ENCODE measurements at places on chromosomes 5 and 9. TPM values are rescaled to one million over a fixed set of nuclear protein-coding genes. Genes with fewer than 3 reads are reported as not detected.
A peak's percentile ranks its signal among the peaks of the same experiment; 100 is the strongest.

The GCNT4 gene
- total RNA-seq: 1.9 TPM

DNA sequence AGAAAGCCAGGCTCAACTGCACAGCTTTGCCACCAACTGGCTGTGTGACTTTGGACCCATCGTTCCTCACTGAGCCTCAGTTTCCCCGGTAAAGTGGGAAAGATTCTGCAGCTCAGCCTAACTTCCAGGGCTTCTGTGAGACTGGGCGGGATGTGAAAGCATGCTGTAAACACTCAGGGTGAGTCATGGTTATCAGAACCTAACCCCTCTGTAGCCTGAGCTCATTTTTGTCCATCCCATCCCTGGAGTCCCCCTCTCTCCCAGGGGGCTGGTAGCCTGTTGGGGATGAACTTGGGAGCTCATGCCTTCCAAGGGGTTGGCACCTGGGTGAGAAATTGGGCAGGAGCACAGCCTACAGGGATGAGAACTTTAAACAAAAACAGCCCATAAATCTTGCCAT lies 2.3 kb downstream of the CCDC69 start:
- H3K27ac ChIP-seq: peak overlapping the region; percentile 94
- no peak for DNase-seq
- H3K4me3 ChIP-seq: peak overlapping the region; percentile 86
- no peaks in the 10 kb centered on the region for H3K36me3 ChIP-seq
- peaks cover 55% of the 10 kb centered on the region for H3K4me1 ChIP-seq

- H3K36me3 ChIP-seq: no peaks in the 10 kb centered on the region
- H3K4me3 ChIP-seq: no peak overlapping the region
- DNase-seq: no peak
- no peaks in the 10 kb centered on the region for H3K4me1 ChIP-seq
- no peak overlapping the region for H3K27ac ChIP-seq
- H3K27me3 ChIP-seq: no peaks in the 10 kb centered on the region
Measured at GRCh38 chr9:74653410-74654080, 156.4 kb downstream of the RORB start.

- no peaks in the 10 kb centered on the region for H3K36me3 ChIP-seq
- DNase-seq: peak; percentile 80
- peaks cover 19% of the 10 kb centered on the region for H3K4me1 ChIP-seq
- peak overlapping the region; percentile 66 for H3K4me3 ChIP-seq
- H3K27ac ChIP-seq: peak overlapping the region; percentile 98
Measured at GRCh38 chr5:43039471-43040286, 440 bp downstream of the ANXA2R start.

DNA sequence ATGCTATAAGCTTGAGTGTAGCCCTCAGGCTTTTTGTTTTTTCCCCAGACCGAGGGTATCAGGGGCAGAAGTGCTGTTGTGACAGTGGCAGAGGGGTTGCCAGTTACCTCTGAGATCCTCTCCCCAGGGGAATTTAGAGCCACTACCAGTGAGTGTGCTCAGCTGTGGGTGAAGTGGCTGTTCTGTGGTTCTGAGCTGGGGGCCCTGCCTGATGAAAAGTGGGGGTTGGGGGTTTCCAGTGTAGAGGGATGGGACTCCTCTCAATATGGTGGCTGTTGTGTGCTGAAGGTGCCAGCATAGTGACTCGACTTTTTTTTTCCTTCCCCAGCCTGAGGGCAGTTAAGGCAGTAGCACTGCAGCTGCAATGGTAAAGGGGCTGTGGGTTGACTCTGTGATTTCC lies 506.7 kb downstream of the TMEM232 start:
- H3K4me3 ChIP-seq: no peak overlapping the region
- no peaks in the 10 kb centered on the region for H3K27me3 ChIP-seq
- no peaks in the 10 kb centered on the region for H3K4me1 ChIP-seq
- H3K36me3 ChIP-seq: no peaks in the 10 kb centered on the region

The CDX1 gene
- total RNA-seq: not detected

GRCh38 chr9:136276716-136277115 lies 27.2 kb downstream of the CCDC187 start:
- H3K27ac ChIP-seq: no peak overlapping the region
- H3K4me3 ChIP-seq: no peak overlapping the region
- H3K4me1 ChIP-seq: no peaks in the 10 kb centered on the region
- no peaks in the 10 kb centered on the region for H3K36me3 ChIP-seq

DNA sequence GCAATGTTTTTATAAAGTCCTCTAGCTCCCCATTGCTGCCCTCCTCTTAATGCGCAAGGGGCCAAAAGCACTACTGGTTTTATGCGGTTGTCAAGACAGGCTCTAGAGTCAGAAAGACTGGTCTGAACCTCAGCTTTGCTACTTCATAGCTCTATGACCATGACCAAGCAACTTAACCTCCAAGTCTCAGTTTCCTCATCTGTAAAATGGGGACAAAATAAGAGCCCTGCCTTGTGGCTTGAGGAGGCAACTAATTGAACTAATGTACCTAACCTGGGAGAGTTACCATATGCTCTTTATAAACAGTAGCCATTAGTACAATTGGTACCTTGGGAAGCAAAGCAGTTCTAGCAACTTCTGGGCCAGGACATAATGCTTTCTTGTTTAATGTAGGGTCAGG lies 36.5 kb downstream of the ANXA6 start:
- H3K4me3 ChIP-seq: no peak overlapping the region
- no peak overlapping the region for H3K27ac ChIP-seq
- H3K36me3 ChIP-seq: peaks cover 89% of the 10 kb centered on the region

The SPINK7 gene
- not detected for total RNA-seq

DNA sequence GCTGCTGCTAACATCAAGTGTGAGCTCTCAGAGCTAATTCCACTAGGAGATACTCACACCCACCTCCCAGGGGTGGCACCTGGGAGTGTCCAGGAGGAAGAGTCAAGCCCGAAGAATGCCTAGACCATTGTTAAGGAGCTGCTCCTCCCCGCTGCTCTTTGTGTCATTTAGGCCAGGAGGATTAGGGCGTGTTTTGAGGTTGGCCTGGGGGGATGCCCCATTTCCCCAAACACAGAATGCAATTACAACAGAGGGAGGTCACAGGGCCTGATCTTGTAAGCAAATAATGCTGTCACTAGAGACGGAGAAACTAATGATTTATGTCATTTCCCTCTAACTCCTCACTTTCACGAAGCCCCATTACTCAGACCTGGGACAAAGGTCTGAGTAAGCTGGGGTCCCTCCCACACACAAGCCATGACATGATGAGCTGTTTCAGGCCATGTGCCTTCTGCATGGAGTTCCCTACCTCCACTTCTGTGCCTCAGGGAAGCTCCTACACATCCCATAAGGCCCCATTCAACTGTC lies 312.5 kb downstream of the ACTL7B start:
- H3K27me3 ChIP-seq: no peaks in the 10 kb centered on the region
- no peak overlapping the region for H3K27ac ChIP-seq
- no peak for DNase-seq
- no peaks in the 10 kb centered on the region for H3K36me3 ChIP-seq
- H3K4me3 ChIP-seq: no peak overlapping the region
- no peaks in the 10 kb centered on the region for H3K4me1 ChIP-seq

GRCh38 chr5:124061068-124061430 lies 549.1 kb downstream of the CSNK1G3 start:
- H3K4me3 ChIP-seq: no peak overlapping the region
- no peak for DNase-seq
- H3K27me3 ChIP-seq: no peaks in the 10 kb centered on the region
- no peak overlapping the region for H3K27ac ChIP-seq
- peaks cover 22% of the 10 kb centered on the region for H3K4me1 ChIP-seq
- H3K36me3 ChIP-seq: no peaks in the 10 kb centered on the region

The SLC36A2 gene
- total RNA-seq: not detected

DNA sequence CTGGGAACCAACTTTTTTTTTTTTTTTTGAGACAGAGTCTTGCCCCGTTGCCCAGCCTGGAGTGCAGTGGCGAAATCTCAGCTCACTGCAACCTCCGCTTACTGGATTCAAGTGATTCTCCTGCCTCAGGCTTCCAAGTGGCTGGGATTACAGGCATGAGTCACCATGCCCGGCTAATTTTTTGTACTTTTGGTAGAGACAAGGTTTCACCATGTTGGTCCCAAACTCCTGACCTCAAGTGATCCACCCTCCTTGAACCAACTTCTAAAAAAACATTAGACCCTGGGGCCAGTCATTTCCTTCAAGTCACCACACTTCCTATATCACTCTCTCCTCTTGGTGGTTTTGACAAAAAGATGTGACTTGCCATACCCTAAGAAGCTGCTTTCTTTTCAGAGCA lies 10.9 kb upstream of the SHROOM1 start:
- H3K4me1 ChIP-seq: peaks cover 23% of the 10 kb centered on the region
- no peaks in the 10 kb centered on the region for H3K27me3 ChIP-seq
- peak overlapping the region; percentile 75 for H3K27ac ChIP-seq
- peak; percentile 71 for DNase-seq
- no peak overlapping the region for H3K4me3 ChIP-seq

Measured in lower lobe of right lung (tissue), 2 donors.